EH (cell line): ENCODE measurements at places on chromosomes 6 and 20.
A peak's percentile ranks its signal among the peaks of the same experiment; 100 is the strongest.

DNA sequence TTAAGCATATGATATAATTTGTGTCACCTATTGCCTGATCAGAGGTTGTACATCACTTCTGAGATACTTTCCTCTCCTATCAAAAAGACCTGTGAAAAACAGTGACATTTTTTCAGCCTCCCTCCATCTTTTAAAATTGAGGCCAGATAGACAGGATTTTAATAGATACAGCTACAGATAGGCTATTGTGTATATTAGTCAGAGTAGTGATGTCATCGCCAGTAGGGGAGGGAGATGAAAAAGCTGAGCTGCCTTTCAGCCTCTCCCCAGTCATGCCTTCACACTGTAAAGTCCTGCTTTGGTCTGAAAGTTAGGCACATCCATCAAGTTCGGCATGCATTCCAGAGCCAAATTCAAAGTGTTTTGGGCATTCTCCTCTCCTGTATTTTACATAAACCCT lies 7.9 kb upstream of the PABPC1L start:
- DNase-seq = peak; percentile 67

GRCh38 chr20:35947489-35947888 lies 6.8 kb downstream of the SCAND1 start:
- peak; percentile 30 for DNase-seq

DNA sequence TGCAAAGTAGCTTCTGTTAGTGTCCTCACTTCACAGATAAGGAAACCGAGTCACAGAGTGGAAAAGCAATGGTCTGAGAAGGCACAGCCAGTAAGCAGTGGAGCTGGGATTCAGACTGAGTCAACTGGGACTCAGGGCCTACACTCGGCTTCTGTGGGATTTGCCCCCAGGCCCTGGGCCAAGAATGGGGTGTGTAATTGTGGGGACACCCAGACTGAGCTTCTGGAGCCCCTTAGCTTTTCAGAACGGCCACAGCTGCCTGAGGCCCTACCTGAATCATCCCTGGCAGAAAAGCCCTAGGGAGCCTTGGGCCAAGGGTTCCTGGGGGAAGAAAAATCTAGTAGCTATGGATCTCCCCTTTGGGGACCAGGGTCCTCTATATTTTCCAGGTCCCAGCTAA lies 6.5 kb downstream of the ANGPT4 start:
- no peak for DNase-seq

DNA sequence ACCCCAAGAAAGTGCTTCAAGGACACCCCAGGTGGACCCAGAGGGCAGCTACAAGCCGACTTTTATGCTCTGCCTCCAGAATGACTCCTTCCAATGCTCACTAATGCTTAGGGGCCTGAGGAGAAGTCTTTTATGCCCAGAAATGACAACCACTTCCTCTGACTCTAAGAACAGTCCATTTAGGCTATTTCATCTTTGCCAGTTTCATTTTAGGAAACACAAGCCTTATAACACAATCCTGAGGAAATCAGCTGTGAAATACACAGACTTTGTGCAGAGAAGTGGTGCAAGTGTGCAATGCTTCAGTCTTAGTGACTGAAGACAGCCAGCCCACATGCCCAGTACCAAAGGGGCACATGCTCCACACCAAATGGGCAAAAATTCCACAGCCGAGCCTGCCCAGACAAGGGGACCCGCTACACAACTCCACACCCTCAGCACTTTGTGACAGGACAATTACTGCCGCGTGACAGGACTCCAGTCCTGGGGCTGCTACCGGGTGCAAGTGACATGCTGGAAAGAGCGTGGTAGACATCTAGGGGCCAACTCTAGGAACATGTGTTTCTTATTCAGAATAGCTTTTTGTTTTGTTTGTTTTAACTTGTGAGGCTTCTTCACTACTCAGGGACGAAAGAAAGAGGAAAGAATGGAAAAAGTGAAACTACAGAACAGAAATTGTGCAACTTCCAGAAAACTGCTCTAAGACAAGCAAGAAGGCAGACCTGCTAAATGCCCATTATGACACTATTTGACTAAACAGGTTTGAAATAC lies 28.2 kb upstream of the PLAGL1 start:
- peak; percentile 63 for DNase-seq

GRCh38 chr20:37919389-37920040 lies 16.6 kb downstream of the VSTM2L start:
- DNase-seq = peak; percentile 17

- DNase-seq = no peak
These were observed 59.6 kb downstream of the PPP1R14C start for GRCh38 chr6:150202404-150202803.

DNA sequence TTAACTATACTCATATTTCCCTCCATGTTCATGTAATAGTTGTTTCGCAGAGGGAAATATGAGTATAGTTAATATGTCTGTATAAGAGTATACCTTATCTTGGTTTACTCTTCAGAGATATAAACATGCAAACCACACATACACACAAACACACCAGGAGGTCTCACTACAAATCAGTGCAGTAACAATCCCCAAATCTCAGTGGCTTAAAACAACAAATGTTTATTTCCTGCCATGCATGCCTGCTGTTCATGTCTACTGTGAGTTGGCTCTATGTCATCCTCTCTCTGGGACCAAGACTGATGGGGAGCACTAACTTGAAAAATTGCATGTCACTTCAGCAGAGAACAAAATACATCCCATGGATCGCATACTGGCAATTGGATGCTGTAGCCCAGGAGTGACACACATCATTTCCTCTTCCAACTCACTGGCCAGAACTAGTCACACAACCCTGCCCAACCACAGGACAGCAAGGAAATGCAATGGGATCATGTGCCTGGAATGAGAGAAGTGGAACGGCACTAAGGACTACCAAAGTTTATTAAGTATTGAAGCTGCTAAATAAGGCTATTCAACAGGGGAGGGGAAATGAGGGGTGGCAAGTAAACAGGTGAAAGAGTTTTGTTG lies 89.0 kb upstream of the DTNBP1 start:
- no peak for DNase-seq

DNA sequence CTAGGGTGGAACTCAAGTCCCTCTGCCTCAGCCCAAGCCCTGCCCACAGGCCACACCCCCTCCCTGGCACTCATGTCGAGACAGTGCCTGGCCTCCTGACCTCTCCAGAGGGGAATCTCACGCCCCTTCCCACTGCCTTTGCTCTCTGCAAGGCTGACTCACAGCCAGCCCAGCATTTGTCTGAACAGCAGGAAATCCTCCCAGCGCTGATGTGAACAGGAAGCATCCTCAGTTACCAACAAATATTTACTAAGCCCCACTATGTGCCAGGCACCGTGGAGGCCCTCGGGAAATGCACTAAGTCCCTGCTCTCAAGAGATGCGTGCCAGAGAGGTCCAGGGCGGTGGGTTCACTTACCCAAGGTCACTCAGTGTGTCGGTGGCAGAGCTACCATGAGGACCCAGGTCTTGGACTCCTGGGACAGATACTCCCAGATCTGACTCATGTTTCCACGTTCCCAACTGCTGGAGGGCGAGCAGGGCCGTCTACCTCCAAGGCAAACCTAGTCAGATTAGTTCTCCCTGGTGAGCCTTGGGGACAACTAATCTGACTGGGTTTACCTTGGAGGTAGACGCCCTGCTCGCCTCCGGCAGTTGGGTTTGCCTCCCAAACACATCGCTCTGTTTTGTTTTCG lies 7.8 kb downstream of the ADA start:
- peak; percentile 87 for DNase-seq

DNA sequence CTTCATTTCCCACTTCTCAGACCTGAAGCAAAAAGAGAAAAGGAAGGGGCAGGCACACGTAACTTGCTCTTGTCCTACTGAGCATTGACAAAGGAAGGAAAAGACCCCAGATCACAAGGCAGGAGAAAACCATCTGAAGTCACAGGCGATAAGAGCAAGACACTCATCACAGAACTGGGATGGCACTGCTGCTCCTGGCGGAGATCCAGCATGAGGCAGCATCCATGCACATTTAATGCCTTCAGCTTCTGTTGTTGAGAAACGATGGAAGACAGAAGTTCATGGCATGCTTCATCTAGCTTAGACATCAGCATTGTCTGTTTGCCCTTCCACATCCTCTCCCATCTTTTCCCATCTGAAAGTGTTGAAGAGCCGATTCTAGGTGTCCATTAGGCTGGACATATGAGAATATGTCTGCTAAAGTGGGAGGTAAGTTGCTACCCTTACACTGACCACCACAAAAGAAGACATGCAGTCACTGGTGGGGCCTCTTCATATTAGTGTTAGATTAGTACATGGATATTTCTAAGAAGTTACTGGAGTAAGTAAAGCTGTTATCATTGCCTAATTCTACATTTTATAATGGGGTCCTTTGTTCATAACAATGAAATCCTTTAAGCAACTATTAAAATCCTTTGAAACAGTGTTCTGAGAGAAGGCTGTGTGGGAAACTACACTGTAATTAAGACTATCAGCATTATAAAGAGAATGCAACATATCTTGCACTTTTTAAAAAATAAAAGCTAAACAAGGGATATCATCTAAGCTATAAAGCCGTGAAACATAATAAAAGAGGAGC lies 618.5 kb downstream of the C6orf118 start:
- no peak for DNase-seq

DNA sequence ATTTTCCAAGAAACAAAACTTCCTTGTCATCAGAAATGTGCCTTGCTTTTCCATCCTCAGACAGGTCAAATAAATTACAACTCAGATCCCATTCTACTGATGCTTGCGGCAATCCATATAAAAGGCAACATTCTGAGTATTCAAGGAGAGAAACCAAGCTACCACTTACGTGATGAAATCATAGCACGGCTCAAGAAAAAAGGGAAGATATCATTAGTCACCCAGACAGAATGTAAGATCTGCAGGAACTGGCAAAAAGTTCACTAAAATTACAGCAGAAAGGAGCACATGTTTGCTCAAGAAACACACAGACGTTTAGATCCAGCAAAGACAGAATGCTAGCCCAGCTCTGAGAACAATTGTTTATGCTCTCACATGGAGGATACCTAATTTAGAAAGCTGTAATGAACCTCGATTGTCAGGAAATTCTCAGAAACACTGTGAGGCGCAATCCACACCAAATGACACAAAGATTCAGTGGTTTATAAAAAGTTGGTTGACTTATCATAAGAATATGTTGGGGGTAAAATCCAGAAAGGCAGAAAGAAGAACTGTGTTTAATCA lies 304.2 kb downstream of the ADGRG6 start:
- DNase-seq = peak; percentile 69

DNA sequence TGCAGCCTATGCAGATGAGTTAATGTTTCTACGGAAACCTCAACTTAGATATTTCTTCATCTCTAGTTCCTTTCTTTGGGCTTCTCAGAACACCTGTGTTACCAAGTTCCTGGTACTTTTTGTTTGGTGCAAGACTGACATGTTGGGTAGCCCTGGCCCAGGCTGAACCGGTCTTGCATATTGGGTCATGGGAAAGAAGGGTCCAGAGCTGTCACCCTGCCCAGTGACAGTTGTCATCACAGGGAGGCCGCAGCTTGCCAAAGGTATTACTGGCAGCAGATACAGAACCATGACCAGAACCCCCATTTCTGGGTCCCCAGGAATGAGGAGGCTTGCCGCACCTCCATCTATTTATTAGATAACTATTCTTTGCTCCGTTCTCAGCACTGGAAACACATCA lies 40.2 kb downstream of the PDYN start:
- no peak for DNase-seq

DNA sequence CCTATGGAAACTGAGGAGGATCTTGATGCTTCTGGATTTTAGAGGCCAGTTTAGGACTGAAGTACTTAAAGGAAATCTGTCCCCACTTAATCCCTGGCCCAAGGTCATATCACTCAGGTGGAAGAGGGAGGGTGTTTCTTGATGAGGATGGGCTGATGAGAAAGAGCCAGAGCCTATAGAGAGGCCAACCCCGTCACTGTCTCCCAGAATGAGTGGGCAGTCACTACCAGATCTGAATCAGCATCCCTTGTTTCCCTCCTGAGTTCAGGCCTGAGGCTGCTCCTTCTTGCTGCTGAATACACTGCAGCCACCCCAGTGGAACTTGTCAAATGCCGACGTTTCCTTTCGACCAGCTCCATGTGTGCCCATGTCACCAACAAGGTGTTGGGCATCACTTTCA lies 14.8 kb downstream of the ARMC12 start:
- no peak for DNase-seq

- peak; percentile 37 for DNase-seq
These were observed 205.6 kb downstream of the ALDH8A1 start for GRCh38 chr6:134744301-134744700.

GRCh38 chr6:95879856-95880255 lies 135.9 kb upstream of the FUT9 start:
- no peak for DNase-seq

DNA sequence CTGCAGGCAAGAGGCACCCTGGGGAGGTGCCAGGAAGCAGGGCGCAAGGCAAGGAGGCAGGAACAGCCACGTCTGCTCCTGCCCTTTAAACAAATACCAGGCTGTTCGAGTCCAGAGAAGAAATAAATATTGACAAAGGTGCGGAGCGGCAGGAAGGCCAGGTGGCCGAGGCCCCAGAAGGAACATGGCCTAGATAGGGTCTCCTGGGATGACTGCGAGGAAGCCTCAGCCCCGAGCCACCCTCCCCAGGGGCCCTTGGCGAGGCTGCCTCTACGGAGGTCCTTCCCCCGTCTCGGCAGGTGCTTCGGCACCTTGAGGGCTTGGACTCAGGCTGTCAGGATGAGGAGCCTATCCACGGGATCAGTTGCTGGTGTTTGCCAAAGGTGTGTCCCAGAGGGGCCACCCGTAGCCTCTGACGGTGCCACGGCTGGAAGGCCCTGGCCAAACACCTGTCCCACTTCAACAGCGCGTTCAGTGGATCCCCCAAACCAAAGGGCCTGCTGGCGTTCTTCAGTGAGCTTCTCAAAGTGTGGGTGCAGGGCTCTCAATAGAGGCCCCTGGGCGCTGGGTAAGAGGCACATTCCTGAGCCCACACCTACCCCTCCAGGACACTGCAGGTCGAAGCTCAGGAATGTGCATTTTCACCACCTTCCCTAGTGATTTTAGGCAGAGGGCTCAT lies 39.8 kb downstream of the SNX5 start:
- no peak for DNase-seq

- DNase-seq = no peak
These were observed 122.7 kb upstream of the RIPOR2 start for GRCh38 chr6:25058441-25058840.

- no peak for DNase-seq
These were observed 153.6 kb upstream of the SHLD1 start for GRCh38 chr20:5596401-5597193.

- DNase-seq = no peak
These were observed 106.3 kb downstream of the NKAIN2 start for GRCh38 chr6:123909989-123910388.

- no peak for DNase-seq
These were observed 125.8 kb downstream of the NFATC2 start for GRCh38 chr20:51416532-51417249.

- DNase-seq = no peak
These were observed 32.3 kb upstream of the DUSP22 start for GRCh38 chr6:259901-260508.

- peak; percentile 45 for DNase-seq
These were observed 10.3 kb upstream of the TCP11 start for GRCh38 chr6:35151466-35151865.

- peak; percentile 2 for DNase-seq
These were observed 181.0 kb downstream of the TFAP2C start for GRCh38 chr20:56810141-56810540.

GRCh38 chr6:134870677-134871498 lies 79.0 kb downstream of the ALDH8A1 start:
- no peak for DNase-seq
